ENCODE measurements at places on chromosomes 2 and 18.

DNA sequence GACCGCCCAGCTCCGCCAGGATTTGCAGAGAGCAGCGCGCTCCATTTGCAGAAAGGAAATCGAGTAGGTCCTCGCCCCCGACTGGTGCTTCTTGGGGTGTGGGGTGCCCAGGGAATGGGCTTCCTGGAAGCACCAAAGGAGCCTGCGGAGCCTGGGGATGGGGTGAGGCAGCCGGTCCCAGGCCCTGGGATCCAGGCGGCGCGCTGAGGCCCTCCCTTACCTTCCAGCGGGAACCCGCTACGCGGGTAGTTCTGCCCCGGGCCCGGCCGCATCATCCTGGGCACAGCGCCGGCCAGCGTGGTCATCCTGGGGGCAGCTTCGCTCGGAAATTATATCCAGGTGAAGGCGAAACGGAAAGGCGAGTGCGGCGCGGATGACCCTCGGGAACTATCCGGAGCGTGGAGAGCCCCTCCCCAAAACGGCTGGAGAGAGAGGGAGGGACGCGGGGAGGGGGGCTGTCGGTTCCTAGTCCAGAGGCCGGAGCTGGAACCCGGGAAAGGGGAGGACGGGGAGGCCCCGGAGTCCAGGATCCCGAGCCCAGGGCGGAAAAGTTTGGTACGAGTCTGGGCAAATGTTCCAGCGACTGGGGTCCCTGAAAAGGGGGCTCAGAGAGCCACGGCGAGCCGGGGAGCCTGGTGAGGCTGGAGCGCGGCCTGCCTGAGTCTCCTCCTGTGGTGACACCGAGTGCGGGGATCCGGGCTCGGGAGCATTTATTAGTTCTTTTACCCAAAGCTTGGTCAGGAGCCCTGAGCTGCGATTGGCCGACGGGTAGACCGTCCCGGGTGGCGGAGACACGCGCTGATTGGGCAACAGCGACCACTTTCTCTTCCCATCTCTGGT lies at the start of gene PAX3:
Gene PAX3 (minus strand): TSS at position 688 of the 840 bp plus-strand sequence. CDS start 383 bp downstream, at position 305.
- H3K4me1 ChIP-seq: peaks cover 75% of the 10 kb centered on the region
- H3K36me3 ChIP-seq: no peaks in the 10 kb centered on the region
- peak; percentile 76 for DNase-seq
- H3K4me3 ChIP-seq: peak within 1 kb of the TSS; percentile 13

DNA sequence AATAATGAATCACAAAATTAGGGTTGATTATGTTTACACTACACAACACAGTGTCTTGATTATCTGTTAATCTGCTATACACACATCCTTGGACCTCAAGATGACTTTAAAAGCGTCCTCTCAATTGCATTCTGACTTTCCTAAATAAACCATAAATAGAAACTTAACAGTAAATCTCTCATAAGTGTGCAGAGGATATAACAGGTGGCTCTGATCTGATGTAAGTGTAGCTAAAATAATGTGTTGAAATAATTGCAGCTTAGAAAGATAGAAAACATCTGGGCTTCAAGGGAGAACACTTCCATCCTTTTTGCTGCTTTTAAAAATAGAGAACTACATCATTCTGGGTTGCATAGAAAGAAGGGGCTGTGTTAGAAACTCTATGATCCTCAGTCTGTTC lies 78.4 kb upstream of the EFEMP1 start:
- no peak for DNase-seq
- H3K27ac ChIP-seq: peak overlapping the region; percentile 17
- no peaks in the 10 kb centered on the region for H3K36me3 ChIP-seq

- no peaks in the 10 kb centered on the region for H3K27me3 ChIP-seq
- H3K4me3 ChIP-seq: no peak overlapping the region
- H3K27ac ChIP-seq: no peak overlapping the region
- peaks cover 7% of the 10 kb centered on the region for H3K4me1 ChIP-seq
- no peak for DNase-seq
Observed at GRCh38 chr18:23920054-23920453, 94.5 kb upstream of the TTC39C start.

- H3K27me3 ChIP-seq: no peaks in the 10 kb centered on the region
- H3K4me3 ChIP-seq: no peak overlapping the region
Observed at GRCh38 chr2:106277426-106277825, 83.3 kb upstream of the UXS1 start.

GRCh38 chr2:204504594-204504993 lies 40.7 kb upstream of the PARD3B start:
- H3K27me3 ChIP-seq: no peaks in the 10 kb centered on the region
- H3K4me3 ChIP-seq: no peak overlapping the region
- no peaks in the 10 kb centered on the region for H3K4me1 ChIP-seq

- H3K4me3 ChIP-seq: no peak overlapping the region
- no peaks in the 10 kb centered on the region for H3K4me1 ChIP-seq
- H3K27ac ChIP-seq: no peak overlapping the region
- H3K27me3 ChIP-seq: no peaks in the 10 kb centered on the region
- no peak for DNase-seq
- no peaks in the 10 kb centered on the region for H3K36me3 ChIP-seq
Observed at GRCh38 chr18:29377346-29377745, 1200.4 kb upstream of the CDH2 start.

DNA sequence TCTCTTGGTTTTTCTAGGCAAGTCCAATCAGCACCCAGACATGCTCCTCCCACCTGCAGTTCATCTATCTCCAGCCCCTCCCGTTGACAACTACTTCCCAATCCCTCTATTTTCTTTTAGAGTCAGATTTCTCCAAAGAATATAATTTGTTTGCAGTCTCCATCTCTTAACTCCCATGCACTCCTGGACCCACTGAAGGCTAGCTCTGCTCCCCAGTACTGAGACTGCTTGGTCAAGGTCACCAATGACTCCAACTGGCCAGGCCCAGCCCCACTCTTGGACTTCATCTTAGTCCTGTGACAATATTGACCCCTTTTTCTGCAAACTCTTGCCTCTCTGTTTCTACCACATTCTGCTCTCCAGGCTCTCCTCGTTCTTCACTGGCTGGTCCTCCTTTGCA lies 62.0 kb downstream of the BCL2L11 start:
- DNase-seq: no peak
- H3K36me3 ChIP-seq: no peaks in the 10 kb centered on the region
- H3K27ac ChIP-seq: no peak overlapping the region
- peaks cover 4% of the 10 kb centered on the region for H3K4me1 ChIP-seq
- H3K27me3 ChIP-seq: no peaks in the 10 kb centered on the region
- no peak overlapping the region for H3K4me3 ChIP-seq

DNA sequence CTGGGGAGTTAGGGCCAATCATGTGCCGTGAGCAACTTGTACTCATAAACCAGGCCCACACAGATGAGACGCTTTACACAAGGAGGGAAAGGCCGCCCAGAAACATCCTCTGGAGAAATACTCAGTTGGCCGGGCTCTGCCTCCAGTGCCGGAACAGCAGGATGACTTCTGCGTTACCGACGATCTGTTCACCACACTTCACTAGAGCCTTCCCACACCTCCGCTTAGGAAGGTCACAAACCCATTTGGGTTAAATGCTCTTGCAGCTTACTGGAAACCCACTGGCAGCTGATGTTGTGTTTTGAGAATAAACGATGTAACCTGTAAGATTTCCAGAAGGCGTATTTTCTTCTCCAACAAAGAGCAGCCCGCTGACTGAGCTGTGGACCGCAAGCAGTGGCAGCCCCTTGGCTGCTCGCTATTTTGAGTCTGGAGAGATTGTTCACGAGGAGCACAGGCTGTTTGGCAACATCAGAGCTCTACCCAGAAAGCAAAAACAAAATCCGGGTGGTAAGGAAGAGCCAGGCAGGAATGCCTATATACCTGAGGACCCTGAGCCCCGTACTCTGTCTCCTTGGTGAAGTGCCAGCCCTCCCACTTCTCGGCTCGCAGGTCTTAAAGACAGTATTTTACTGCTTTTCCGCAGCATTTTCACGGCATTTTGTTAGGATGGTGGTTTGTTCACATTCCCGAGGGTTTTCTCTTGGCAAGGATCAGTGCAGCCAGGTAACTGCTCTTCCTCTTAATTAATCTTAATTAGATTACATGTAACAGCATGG lies 44.0 kb downstream of the COLEC12 start:
- H3K27me3 ChIP-seq: no peaks in the 10 kb centered on the region
- no peak overlapping the region for H3K4me3 ChIP-seq
- DNase-seq: no peak
- no peak overlapping the region for H3K27ac ChIP-seq
- H3K36me3 ChIP-seq: no peaks in the 10 kb centered on the region

DNA sequence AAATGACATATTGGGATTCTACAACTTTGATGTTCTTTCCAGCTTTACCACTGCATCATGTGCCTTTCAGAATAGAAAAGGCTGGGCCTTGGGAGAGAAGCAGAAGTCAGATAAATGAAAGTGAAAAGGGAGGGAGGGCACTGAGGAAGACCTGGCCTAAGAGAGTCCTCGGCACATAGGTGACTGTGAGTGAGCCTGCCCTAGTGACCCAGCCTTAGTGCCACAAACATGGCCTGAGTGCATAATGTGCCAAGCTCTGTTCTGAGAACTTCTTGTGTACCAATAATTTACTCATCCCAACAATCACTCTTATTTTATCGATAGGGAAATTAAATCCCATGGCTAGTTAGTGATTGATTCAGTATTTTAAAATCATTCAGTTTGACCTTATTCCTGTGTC lies 436.6 kb downstream of the LRP1B start:
- H3K36me3 ChIP-seq: no peaks in the 10 kb centered on the region
- H3K4me1 ChIP-seq: no peaks in the 10 kb centered on the region
- H3K27me3 ChIP-seq: no peaks in the 10 kb centered on the region
- no peak for DNase-seq
- no peak overlapping the region for H3K4me3 ChIP-seq

GRCh38 chr18:61606759-61607158 lies 273.5 kb downstream of the CDH20 start:
- no peak overlapping the region for H3K27ac ChIP-seq
- no peak for DNase-seq
- no peak overlapping the region for H3K4me3 ChIP-seq
- no peaks in the 10 kb centered on the region for H3K36me3 ChIP-seq
- H3K27me3 ChIP-seq: no peaks in the 10 kb centered on the region
